Activated naive CD4-positive, alpha-beta T cell treated with anti-CD3 and anti-CD28 coated beads, Interleukin-2, amount 10 ng/mL, durations not matched to agents 5 hours and 36 hours (primary cell): ENCODE measurements at places on chromosomes 2 and 18. TPM values are rescaled to one million over a fixed set of nuclear protein-coding genes. Genes with fewer than 3 reads are reported as not detected.

Gene PRSS56
- not detected for total RNA-seq

Gene PCARE
- total RNA-seq, result not detected

Gene CREG2
- 0.43 TPM for total RNA-seq

Gene HOXD13
- total RNA-seq, result not detected

Gene IL1B
- not detected for total RNA-seq

Gene SGPP2
- total RNA-seq, result 0.38 TPM

Gene METTL21A
- 15.8 TPM for total RNA-seq

Gene AMER3
- not detected for total RNA-seq

Gene DNAJC5G
- total RNA-seq, result not detected

Gene C2orf92
- total RNA-seq, result 8.3 TPM

Gene SAG
- total RNA-seq, result 0.10 TPM

Gene CD207
- total RNA-seq, result not detected

Gene LRRTM4
- not detected for total RNA-seq

Gene CYP26B1
- not detected for total RNA-seq

Gene MC5R
- not detected for total RNA-seq

Gene CRYBA2
- not detected for total RNA-seq

Gene MSTN
- total RNA-seq, result not detected

Gene LRATD1
- not detected for total RNA-seq
